Central memory CD8-positive, alpha-beta T cell (primary cell): ENCODE measurements at places on chromosomes 16 and 17.
A peak's percentile ranks its signal among the peaks of the same experiment; 100 is the strongest.

- H3K27ac ChIP-seq, result no peak overlapping the region
- peaks cover 6% of the 10 kb centered on the region for H3K4me1 ChIP-seq
- no peaks in the 10 kb centered on the region for H3K27me3 ChIP-seq
- peak; percentile 52 for DNase-seq
- H3K4me3 ChIP-seq, result no peak overlapping the region
Measured at GRCh38 chr17:41801374-41802271, 10.1 kb downstream of the P3H4 start.

- DNase-seq, result no peak
Measured at GRCh38 chr16:680967-681745, 946 bp downstream of the STUB1 start.

DNA sequence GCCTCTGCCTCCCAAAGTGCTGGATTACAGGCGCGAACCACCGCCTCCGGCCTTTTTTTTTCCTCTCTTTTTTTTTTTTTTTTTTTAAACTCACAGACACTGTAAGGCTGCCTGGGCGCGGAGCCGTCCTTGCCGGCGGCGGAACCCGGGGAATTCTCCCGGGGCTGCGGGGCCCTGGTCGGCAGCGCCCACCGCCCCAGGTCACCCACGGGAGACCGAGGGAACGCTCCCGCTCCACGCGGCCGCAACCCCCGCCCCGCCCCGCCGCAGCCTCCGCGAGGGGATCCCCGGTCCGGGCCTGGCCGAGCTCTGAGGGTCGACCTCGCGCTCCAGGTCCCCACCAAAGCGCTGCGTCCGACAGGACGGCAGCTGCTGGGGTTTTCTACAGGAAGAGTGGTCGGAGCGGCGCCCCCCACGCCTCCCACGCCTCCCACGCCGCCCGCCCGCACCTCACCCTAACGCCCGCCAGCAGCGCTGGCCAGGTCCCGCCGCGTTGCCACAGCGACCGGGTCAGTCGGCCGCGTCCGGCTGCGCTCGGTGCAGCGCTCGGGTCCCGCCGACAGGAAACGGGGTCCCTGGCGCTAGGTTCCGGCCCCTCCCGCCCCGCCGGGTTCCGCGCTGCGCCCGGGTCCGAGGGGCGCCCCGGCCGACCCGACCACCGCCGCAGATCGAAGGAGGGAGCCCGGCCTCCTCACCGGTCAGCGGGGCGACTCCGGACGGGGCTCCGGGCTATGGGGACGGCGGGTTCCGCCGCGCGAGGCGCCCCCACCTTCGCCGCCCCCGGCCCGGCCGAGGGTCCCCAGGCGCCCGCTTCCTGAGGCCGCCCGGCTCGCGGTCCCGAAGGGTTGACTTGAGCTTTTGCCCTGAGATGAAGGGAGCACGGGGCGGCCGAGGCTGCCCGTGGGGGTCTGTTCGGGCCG lies at the start of gene CCDC57:
TSS of gene CCDC57 (minus strand) at position 512 of the 920 bp plus-strand sequence. CDS start 10,898 bp downstream, outside the sequence.
- H3K4me3 ChIP-seq, result peak within 1 kb of the TSS; percentile 79
- H3K36me3 ChIP-seq, result peaks cover 5% of the 10 kb centered on the region
- H3K27me3 ChIP-seq, result no peaks in the 10 kb centered on the region
- no peak for DNase-seq
- H3K4me1 ChIP-seq, result peaks cover 38% of the 10 kb centered on the region

GRCh38 chr17:64326420-64327054 lies 63.5 kb upstream of the TEX2 start:
- H3K36me3 ChIP-seq, result peaks cover 19% of the 10 kb centered on the region
- H3K27me3 ChIP-seq, result no peaks in the 10 kb centered on the region
- H3K27ac ChIP-seq, result peak overlapping the region; percentile 80

GRCh38 chr17:69870091-69870530 lies 204.9 kb upstream of the KCNJ16 start:
- no peak for DNase-seq
- no peaks in the 10 kb centered on the region for H3K36me3 ChIP-seq
- H3K27me3 ChIP-seq, result no peaks in the 10 kb centered on the region
- no peak overlapping the region for H3K4me3 ChIP-seq

DNA sequence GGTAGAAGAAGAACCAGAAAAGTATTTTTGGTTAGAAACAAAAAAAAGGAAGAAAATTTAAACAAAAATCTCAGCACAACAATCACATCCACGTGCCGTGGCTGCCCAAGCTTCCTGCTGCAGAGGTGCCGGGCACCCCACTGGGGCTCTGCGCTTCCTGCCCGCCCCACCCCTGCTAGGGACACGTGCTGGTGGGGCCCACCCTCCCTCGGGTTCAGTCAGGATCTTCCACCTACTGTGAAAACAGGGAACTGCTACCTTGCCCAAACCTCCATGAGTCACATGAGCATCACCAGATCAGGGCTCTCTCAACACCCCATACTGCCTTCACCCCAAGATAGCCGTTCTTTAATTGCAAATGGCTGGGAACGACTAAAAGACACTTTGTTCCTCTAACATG lies 24.4 kb upstream of the CYTH1 start:
- H3K4me1 ChIP-seq, result peaks cover 46% of the 10 kb centered on the region
- no peaks in the 10 kb centered on the region for H3K27me3 ChIP-seq
- DNase-seq, result no peak
- H3K36me3 ChIP-seq, result peaks cover 75% of the 10 kb centered on the region

DNA sequence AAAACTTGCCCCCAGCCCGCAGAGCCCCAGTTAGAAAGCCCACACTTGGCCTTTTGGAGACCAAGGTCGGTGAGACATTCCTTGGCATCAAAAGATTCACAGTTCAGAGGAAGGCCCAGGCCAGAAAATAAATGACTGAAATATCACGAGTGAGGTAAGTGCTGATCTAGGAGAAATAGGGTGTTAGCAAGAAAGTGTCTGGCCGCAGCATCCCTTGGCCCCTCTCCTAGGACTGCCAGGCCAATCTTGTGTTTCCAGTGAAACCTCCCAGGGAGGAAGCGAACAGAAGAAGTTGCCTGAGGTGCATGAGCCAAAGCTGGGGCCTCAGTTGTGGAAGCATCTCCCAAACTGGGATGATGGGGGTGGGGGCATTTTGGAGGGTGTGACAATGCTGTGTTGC lies 22.5 kb upstream of the NSMCE1 start:
- no peak for DNase-seq
- no peak overlapping the region for H3K27ac ChIP-seq
- peaks cover 3% of the 10 kb centered on the region for H3K4me1 ChIP-seq
- H3K36me3 ChIP-seq, result no peaks in the 10 kb centered on the region
- H3K27me3 ChIP-seq, result no peaks in the 10 kb centered on the region
- no peak overlapping the region for H3K4me3 ChIP-seq

- no peak overlapping the region for H3K27ac ChIP-seq
- H3K36me3 ChIP-seq, result peaks cover 3% of the 10 kb centered on the region
- DNase-seq, result no peak
Measured at GRCh38 chr17:43702637-43703036, 40.9 kb upstream of the MEOX1 start.

DNA sequence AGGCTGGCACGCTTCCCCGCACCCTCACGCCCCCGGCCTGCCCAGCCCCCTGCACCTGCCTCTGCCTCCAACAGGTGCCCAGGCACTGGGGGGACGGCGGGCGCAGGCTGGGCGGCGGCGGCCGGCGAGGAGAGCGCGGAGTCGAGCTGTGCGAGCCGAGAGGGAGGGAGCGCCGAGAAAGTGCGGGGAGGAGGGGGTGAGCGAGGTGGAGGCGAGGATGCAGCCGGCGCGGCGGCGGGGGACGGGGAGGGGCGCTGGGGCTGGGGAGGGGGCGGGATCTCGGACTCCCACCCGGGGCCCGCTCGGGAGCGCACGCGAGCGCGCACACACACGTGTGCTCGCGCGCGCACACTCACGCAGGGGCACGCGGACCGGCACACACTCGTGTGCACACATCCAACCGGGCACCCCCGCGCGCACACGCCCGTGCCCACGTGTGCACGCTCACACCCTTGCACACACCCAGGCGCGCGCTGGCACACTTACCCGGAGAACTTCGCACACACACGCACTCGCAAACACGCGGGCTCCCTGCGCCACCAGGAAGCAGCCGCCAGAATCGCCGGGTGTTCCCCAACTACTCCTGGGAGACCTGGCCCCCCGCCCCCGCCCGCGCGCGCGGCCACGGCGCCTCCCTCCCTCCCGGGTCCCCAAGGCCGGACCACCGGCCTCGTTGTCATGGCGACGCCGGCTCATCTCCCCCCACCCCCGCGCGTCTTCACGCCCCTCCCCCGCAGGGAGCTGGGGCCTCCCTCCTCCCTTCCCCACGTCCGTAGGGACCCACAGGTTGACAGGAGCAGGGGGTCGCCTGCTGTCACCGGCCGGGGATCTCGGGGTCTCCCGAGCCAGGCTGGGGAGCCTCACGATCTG lies at the start of gene DOC2A:
TSS of gene DOC2A (minus strand) at position 184 of the 870 bp plus-strand sequence. CDS start 805 bp downstream, outside the sequence.
- H3K27me3 ChIP-seq, result peaks cover 42% of the 10 kb centered on the region
- peak within 1 kb of the TSS; percentile 75 for H3K27ac ChIP-seq
- H3K4me3 ChIP-seq, result peak within 1 kb of the TSS; percentile 78
- peaks cover 4% of the 10 kb centered on the region for H3K36me3 ChIP-seq
- peaks cover 14% of the 10 kb centered on the region for H3K4me1 ChIP-seq

- no peak for DNase-seq
- H3K36me3 ChIP-seq, result peaks cover 8% of the 10 kb centered on the region
- H3K4me3 ChIP-seq, result no peak overlapping the region
- no peaks in the 10 kb centered on the region for H3K27me3 ChIP-seq
- no peak overlapping the region for H3K27ac ChIP-seq
Measured at GRCh38 chr17:1736348-1737281, 6.1 kb upstream of the SERPINF2 start.
